ENCODE measurements at places on chromosomes 3 and 15.
A peak's percentile ranks its signal among the peaks of the same experiment; 100 is the strongest.

DNA sequence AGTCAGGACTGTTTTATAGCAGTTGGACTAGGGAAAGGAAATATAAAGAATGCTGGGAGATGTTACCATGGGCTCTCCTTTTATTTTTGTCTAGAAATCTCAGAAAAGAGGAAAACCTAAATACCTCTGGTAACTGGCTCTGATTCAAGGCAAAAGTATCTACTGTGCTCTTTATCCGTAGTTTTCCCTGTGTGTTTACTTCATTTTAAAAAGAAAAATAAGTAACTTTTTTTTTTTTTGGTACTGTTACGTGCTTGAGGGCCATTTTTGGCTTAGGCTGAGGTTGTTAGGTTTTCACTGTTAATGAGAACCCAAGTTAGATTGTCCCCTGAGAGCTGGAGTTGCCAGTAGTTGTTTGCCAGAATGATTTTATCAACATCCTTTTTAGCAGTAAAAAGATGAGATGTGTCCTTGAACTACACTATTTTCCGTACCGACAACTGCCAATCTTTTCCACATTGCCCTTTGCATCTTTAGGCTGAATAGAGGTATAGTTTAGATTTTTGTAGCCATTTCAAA lies 35.8 kb downstream of the IQGAP1 start:
- DNase-seq, result no peak

- DNase-seq, result no peak
Observed at GRCh38 chr3:13521309-13521708, 27.6 kb upstream of the FBLN2 start.

GRCh38 chr3:71063773-71064290 lies 519.7 kb downstream of the FOXP1 start:
- peak; percentile 39 for DNase-seq

DNA sequence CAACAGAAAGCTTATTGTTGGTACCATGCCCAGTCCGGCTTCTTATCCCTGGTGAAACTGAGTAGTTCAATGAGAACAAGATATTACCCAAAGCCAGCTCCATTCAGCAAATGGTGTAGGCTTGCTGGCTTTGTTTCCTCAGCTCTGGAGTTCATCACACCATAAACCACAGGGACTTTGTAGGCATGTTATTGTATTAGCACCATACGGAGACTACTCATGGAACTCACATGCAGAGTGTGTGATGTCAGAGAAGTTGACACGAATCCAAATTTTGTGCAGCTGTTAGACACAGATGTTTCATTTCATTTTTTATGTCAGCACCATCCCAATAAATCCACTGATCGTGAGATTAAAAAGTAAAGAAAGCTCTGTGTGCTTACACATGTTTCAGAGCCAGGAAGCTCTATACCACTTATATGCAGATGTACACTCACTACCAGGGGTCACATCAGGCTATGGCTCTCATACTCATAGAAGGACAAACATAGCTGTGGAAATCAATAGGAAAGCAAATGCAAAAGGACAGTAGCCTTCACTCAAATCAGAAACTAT lies 63.4 kb upstream of the LEKR1 start:
- DNase-seq, result no peak

DNA sequence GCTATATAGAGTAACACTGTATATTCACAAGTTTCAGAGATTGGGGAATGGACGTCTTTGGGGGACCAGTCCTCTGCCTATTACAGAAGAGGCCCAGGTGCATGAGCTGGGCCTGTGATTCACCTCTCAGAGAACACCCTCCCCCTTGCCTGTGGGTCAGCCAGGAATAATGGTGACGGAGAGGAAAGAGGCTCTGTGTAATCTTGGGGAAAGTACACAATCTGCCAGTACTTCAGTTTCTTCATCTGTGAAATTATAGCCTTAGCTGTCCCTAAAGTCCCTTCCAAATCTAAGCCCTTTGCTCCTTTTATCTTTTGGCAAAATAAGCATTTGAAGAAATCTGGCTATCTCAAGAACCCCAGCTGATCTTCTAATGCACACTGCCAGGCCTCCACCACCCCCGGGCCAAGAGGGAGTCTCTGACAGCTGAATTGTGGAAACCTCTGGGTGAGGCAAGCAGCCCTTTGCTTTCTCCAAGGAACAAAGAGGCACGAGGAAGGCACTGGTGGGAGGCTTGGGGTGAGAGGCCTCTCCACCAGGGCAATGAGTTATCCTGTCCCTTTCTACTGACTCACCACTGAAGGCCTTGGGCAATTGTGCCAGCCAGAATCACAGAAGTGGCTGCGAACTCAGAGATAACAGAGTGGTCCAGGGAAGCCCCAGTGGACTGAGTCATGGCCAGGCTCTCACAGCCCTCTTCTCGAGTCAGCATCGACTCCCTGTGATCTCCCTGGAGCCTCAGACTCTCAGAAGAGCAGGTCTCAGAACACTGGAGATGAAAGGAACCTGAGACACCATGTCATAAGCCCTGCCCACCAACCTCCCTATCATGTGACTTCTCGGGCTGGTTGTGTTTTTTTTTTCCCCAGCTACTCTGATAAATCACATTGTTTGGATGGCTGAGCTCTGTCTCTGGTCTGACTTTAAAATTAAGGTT lies 31.8 kb downstream of the CCNL1 start:
- DNase-seq, result peak; percentile 57

DNA sequence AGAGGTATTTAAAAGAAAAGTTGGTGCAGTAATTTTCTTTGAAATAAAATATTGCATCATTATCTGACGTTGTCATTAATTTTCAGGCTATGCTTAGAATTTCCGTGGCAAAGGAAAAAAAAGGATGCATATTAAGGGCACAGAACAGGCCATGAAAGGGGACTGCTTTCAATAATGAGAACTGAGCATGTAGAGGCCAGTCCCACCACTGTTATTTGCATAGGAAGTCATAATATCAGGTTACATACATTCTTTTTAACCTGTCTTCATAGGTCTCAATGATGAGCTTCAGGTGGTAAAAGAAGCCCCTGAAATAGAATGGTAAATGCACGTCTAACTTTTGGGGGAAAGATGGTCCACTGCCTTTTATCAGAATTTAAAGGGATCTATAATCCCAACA lies 272.1 kb upstream of the ALCAM start:
- no peak for DNase-seq

- no peak for DNase-seq
Observed at GRCh38 chr3:135329479-135329878, 534.4 kb downstream of the EPHB1 start.

- DNase-seq, result no peak
Observed at GRCh38 chr15:58535337-58535736, 103.5 kb downstream of the LIPC start.

GRCh38 chr15:101203029-101203573 lies 48.7 kb downstream of the CHSY1 start:
- no peak for DNase-seq

DNA sequence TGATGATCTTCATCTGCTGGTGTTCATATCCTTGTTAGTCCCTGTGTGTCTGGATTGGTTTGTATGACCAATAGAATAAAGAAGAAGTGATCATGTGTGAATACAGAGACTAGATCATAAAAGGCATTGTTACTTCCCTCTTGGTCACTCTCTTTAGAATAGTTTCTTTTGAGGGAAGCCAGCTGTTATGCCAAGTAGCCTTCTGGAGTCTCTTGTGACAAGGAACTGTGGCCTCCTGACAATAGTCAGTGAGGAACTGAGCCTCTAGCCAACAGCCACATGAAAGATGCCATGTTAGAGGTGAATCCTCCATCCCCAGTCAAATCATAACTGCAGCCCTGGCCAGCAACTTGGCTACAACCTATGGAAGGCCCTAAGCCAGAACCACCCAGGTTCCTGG lies 63.0 kb upstream of the SMAD3 start:
- no peak for DNase-seq

GRCh38 chr3:159266779-159267178 lies 464.9 kb downstream of the MFSD1 start:
- DNase-seq, result no peak

DNA sequence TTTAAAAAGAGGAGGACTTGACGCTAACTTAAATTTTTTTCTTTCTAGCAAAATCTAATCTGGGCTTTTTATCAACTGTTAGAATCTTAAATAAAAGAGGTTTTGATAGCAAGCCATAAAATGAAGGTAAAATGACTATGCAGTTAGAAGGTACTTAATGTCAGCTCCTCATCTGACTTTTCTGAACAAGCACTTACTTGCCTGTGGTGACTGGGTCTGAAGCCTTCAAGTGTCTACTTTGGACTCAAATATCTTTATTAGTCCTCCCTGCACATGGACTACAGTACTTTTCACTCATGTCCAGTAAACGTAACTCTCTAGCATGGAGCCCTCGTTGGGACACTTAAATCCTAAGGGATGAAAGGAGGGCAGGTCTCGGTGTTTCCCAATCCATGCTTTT lies 135.9 kb downstream of the P2RY1 start:
- DNase-seq, result no peak

DNA sequence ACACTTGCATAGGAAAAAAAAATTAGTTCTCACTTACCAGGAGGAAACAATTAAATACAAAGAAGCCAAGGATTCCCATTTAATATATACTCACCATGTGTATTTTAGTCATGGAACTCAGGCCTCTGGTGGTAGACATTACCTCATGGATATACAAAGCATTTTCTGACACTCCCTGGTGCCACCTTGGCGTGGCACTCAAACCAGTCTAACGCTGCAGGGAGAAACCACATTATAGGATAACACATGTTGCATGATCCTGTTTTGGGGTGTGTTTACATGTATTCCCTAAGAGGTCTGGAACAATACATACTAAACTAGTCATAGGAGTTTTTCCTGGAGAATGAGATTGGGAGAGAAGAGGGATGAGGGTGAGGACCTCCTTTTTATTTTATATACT lies 5.9 kb upstream of the RTF1 start:
- DNase-seq, result no peak

DNA sequence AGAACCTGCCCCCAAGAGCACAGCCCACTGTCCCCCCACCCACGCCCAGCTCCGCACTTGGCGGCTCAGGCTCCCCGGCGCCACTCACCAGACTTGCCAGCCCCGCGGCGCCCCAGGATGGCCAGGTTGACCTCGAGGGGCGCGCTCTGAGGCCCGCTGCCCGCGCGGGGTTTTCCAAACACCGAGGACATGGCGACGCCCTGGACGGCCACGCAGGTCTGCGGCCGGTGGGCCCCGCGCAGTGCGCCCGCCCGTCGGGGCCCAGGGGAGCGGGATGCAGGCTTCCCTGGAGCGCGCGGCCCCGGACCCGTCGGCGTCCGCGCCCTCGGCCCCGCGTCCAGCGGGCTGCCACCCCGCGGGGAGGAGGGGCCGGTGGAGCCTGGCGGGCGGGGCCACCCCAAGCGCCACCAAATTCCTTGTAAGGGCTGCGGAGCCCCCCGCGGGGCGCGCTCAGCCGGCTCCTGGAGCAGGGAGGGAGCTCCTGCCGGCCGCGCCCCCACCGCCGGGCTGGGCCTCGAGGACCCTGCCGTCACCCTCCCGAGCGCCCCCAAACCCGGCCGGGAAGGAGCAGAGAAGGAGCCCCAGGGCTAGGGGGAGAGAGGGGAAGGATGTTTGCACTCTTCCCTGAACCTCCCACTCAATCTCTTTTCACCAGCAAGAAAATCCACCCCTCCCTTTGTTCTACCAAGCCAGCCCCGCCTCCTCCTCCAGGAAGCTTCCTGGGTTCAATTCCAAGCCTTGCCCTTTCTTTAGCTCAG lies at the start of gene RASL12:
Gene RASL12, minus strand, starts transcription at position 347 of the 758 bp plus-strand sequence. Its CDS starts 156 bp downstream, at position 191.
- DNase-seq, result no peak
